PC-9 (cell line): ENCODE measurements at places on chromosomes 3 and 15.

- peak; percentile 4 for DNase-seq
Observed at GRCh38 chr3:173553635-173554280, 156.2 kb downstream of the NLGN1 start.

GRCh38 chr3:158489181-158489580 is 81.8 kb upstream of the MLF1 start:
- DNase-seq = no peak

DNA sequence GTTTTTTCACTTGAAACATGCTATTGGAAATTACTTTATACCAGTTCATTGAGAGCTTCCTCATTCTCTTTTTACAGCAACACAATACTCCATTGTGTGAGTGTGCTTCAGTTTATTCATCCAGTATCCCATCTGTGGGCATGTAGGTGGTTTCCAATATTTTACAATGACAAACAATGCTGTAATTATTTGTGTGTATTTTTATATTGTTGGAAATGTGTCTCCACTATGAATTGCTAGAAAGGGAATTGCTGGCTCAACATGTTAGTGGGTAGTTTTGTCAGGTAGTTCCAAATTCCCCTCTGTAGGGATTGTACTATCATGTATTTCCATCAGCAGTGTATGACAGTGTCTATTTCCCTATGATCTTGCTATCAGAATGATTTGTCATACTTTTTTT is 65.8 kb upstream of the MAGI1 start:
- no peak for DNase-seq

DNA sequence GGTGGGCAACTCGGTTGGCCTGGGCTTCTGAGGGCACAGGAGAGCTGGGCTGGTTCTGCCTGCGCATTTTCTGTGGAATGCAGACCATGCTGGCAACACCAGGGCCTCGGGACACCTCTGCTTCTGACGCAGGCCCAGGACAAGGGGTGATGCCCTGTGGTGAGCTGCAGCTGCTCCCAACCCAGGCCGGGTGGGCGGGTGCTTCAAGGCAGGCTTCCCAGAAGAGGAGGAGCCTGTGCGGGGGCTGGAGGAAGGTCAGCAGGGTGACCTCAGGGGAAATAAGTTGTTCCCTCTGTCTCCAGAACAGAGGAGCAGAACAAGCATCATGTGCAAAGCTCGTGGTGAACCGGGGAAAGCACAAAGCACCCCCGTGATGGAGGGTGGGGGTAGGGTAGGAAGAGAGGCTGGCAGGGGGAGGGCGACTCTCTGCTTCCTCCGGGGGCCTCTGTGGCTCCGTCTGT is 11.0 kb upstream of the PLXNA1 start:
- DNase-seq = no peak

DNA sequence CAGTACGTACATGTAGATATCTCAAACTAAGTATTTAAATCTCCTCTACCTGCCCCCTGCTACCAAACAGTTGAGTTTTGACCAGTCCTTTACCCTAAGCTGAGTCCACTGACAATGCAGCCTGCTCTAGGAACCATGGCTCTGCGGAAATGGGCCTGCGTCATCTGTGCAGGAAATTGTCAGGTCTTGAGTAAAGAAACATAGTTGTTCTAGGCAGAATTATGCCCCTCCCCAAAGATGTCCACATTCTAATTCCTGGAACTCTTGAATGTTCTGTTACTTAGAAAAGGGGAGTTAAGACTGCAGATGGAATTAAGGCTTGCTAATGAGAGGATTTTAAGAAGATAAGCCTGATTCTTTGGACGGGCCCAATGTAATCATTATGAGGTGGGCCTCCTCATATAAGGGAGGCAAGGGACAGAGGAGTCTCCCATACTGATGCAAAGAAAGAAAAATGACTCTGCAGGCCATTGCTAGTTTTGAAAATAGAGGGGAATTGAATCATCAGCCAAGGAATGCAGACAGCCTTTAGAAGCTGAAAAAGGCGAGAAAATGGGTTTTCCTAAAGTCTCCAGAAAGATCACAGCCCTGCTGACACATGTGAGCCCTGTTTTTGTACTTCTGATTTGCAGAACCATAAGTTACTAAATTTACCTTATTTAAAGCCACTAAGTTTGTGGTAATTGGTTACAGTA is 5.5 kb upstream of the VGLL3 start:
- DNase-seq = no peak

DNA sequence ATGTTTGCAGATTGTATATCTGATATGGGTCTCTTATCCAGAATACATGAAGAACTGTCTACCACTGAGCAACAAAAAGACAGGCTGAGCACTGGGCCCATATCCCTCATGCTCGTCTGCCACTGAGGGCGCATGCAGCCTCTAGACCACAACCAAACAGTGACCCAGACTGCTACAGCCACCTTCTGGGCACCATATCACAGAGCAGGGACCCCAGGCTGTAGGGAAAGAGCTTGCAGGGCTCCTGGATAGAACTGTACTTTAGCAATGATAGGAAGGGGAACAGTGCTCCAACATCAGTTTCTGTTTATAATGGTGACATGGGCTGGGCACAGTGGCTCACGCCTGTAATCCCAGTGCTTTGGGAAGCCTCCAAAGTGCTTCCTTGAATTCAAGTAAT is 40.2 kb upstream of the TMEM87A start:
- no peak for DNase-seq

DNA sequence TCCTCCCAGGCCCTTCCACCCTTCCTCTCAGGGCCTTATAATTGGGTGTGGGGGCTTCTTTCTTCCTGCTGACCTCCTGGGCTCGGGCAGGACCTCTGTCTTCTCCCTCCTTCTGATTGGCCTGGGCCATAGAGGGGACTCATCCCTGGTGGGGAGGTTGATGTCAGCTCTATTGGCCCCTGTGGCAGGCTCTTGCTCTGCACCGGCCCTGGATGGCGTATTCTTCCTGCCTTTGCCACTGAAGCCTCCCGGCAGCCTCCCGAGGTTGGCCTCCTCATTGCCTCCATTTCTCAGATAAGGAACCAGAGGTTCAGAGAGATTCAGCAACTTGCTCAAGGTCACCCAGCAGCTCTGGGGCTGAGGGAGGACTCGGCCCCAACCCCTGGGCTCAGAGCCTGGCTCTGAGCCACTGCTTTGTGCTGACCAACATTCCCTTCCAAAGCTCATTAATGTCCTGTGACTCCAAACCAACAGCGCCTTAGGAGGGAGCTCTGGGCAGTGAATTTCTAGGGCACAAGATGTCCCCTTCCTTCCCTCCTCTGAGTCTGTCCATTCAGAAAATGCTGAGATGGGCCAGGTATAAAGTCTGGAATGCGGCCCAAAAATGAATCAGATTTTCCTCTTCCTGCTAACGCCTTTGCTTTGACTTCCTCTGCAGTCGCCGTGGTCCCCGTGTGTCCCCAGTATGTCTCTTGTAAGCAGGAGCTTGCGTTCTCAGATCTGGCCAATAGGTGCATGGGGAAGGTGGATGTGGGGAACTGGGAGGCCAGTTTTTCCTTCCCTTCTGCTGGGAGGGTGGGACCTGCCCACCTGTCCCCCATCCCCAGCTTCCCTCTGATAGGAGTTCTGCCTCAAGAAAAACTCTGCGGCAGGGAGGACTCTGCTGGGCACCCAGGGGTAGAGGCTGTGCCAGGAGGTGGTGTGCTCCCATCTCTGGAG is 74.2 kb downstream of the HMCES start:
- DNase-seq = no peak

DNA sequence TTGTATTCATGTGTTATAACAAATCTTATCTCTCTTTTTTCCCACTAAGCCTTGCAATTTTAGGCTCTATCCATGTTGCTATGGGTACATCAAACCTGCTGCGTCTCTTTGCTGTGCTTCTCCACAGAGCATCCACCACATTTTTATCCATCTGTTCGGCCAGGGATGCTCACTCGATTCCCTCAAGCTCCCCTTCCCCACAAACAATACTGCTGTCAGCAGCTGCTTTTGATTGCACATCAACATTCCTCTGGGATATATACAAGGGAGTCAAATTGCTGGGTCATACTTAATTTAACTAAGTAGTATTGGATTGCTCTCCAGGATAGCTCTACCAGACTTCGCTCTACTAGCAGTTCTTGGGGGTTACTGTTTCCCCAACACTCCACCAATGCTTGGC is 36.8 kb downstream of the TMEM108 start:
- no peak for DNase-seq

DNA sequence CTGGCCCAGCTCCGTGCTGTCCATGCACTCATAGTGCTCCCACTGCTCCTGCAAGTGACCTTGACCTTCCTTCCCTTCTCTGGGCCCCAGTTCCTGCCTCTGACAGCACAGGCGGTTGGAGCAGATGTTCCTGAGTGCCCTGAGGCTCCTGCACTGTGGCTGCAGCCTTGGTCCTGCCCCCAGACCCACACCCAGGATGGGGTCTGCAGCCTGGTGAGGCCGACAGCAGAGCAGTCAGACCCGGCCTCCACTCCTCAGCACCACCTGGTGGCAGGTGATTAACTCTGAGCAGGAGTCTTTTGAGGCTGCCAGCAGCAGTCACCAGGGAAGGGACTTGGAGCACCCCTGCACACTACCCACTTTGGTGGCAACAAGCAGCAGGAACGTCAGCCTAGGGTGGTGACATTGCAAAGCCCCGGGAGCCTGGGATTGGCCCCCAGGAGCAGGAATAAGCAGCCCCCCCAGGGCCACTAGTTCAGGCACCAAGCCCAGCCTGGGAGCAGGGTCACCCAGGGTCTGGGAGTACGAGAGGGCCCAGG is 64.6 kb downstream of the CYP11A1 start:
- no peak for DNase-seq

DNA sequence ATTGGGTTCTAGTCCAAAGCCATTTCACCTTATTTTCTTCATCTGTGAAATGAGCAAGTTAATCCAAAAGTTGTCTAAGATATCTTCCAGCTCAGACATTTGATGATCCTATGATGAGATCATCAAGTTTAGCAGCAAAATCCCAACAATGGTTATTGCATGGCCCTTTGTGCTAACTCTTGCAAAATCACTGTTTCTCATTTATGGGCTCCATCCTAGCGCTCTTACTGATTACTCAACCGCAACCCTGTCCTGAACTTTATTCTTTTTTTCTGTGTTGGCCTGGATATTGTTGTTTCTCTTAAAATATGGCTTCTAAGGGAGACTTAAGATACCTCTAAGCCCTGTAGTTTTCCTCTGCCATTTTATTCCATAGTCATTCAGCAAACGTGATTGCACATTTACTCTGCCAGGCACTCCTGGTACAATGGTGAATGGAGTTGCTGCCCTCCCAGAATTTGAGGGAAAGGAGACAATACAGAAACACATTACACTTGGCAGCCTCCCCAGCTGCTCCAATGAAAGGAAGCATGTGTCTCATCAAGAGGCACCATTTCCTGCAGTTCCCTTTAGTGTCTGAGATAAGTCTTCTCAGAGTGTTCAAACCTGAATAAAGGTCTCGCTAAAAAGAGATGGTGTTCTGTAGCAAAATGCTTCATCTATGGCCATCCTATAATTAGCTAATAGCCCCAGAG is 4.4 kb downstream of the GXYLT2 start:
- no peak for DNase-seq

DNA sequence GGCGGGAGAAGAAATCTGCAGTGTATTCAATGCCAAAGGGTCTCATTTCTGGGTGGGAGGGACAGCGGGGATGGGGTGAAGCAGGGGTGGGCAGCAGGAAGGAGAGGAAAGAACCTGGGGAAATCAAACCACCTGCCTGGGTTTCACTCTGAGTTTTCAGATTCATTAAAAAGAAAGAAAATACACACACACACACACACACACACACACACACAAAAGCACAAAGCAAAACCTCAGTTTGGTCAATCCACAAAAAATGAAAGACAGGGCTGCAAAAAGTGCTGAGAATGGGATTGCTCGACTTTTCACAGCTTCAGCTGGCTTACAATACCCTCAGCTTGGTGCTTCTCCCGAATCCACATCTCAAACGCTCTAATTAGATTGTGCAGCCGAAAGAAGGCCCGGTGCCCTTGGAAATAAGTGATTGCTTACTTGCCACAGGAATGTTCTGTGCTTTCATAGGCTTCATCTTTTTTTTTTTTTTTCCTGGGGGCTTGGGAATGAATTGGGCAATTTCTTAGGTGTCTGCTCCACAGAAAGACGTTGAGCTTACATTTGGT is 370.5 kb downstream of the RORA start:
- no peak for DNase-seq
